ENCODE measurements at places on chromosomes 12 and 14.
A peak's percentile ranks its signal among the peaks of the same experiment; 100 is the strongest.

DNA sequence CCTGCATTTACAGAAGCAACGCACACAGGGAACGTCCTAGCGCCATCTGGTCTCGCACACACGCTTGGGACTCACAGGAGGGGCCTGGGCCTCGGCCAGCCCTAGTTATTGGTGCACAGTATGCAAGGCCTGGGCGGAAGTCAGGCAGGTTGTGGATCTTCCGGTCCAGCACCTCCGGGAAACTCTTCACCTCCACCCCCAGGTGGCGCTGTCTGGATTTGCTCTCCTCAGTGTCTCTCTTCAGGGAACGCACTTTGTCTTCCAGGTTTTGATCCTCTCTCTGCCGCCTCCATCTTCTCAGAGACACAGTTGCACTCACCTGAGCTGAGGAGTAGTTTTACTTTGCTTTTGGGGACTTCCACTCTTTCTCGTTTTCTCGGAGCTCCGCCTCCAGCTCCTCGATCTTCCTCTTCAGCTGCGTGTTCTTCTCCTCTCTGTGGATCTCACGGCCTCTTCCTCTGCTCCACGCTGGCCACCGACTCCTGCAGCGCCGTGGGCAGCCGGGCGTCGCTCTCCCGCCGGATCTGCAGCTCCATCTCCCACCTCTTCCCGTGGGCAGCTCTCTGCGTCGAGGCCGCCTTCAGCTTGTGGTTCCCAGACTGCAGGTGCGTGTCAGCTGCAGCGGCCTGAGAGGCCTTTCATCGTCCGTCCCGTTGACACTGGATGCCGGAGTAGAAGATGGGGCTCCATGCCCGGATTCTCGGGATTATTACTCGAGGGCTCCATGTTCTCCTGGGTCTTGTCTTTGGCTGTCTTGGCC is 933.8 kb downstream of the TMEM121 start:
- no peak for DNase-seq

DNA sequence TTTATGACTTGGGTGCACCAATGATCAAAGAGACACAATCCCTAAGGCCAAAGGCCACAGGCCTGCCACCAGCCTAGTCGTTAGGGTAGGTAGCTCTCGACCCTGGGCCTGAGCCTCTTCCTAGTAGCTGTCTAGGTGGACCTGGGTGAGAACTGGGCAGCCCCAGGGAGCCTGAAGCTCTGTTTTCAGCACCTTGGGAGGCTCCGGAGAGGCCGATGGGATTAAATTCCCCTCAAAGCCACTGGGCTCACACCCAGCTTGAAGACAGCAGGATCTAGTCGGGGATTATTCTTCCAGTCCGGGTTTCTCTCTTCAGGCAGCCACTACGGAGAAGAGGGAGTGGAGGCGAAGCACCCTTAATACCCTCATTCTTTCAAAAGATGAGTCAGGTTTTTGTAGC is 79.8 kb downstream of the TMEM260 start:
- DNase-seq, result no peak

- DNase-seq, result no peak
Observed at GRCh38 chr12:132518354-132518992, 28.5 kb downstream of the FBRSL1 start.

GRCh38 chr14:93115821-93116675 is at the start of gene ITPK1:
Gene ITPK1 (minus strand): TSS chr14:93115925. CDS start chr14:93115163, 762 bp downstream.
- no peak for DNase-seq

GRCh38 chr14:100132161-100132902 is 27.1 kb downstream of the DEGS2 start:
- DNase-seq, result peak; percentile 37

DNA sequence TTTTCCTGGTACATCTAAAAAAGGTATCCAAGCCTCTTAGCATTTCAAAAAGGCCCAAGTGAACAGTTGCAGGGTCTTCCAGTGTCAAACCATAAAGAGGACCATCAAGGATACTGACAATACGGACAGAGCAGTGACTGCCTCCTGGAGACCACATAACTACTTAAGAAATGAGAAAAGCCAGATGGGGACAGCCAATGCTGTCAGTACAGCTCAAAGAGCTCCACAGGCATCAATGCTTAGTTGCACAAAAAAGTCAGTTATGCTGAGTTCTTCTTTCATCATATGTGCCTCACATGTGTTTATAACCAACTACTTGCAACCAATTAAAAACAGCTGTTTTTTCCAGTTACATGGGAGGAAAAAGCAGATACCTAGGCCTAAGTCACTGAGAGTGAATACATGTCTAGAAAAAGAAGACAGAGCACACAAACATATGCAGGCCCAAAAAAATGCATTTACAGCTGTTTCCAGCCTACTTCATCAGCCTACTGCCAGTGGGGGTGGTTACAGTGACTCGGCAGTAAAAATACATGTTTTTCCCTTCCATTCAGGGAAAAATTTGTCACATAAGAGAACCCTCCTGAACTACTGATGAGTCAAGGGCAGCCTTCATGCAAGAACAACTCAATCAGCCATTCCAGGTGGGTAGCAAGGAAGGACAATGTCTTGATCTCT is 84.0 kb downstream of the DCAF5 start:
- DNase-seq, result peak; percentile 54

DNA sequence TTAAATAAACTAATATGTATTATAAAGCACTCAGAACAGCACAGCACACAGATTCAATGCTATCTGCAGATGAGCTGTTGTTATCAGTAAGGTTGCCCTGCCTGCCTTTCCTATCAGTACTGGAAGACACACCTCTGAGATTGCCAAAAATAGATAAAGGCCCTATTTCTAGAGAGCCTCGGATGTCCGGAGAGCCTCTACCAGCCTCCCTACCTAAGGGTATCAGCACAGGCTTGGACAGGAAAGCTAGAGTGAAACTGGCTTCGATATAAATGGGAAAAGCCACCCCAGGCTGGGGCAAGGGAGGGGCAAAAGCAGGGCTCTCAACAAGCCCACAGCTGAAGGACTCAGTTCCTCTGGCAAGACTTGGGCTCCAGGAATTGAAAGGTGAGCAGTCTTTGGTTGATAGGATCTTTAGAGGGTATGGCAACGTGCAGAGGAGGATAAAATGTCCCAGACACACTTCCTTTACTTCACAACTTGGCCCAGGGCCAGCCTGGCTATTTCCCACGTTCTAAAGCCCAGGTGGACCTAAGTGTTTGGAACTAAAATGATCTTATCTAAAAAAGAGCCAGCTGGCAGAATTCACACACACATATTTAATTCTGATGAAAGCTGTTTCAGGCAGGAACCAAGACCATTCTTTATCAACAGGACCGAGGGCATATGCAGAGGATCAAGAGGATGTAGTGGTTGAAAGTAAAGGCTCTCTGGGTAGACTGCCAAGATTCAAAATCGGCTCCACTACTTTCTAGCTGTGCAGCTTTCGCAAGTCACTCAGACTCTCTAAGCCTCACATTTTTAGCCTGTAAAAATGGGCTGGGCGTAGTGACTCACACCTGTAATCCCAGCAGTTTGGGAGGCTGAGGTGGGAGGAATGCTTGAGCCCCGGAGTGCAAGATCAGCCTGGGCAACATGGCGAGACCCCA is 37.8 kb upstream of the ITPR2 start:
- DNase-seq, result no peak

DNA sequence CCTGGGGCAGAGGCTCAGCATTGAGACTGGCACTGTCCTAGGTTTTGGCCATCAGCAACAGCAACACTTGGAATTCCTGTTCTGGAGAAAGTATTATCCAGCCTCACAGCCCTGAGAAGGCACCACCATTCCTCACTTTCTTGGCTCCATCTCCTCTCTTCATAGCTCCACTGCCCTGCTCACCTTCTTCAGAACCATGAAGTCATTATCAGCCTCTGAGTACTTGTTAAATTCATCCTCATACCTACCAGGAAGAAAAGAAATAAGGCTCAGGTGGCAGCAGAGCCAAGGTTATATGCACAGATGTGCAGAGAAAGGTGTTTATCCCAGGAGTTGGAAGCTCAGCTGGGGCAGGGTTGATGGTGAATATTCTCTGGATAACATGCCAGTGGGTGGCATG is 25.4 kb downstream of the KRT76 start:
- no peak for DNase-seq

- no peak for DNase-seq
Observed at GRCh38 chr14:35401422-35402265, 2.9 kb downstream of the NFKBIA start.

- no peak for DNase-seq
Observed at GRCh38 chr14:72856530-72857266, 37.2 kb downstream of the DPF3 start.

DNA sequence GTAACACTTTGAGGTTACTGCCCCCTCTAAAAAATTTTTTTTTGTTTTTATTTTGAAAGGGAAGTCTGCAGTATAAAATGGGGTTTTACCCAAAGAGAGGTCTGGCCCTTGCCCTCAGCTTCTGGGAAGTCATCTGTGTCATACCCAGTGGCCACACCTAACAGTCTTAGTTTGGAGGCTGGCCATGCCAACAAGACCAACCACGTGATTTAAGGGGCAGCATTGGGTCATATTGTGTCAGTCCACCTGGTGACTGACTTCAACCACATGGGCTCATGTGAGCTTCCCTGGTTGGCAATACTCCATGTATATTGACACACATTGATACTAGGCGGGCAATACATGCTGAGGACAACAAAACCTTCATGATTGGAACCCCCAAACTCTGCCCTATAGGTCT is 173.9 kb downstream of the GXYLT1 start:
- DNase-seq, result no peak

- no peak for DNase-seq
Observed at GRCh38 chr14:94697773-94698556, 71.9 kb downstream of the GSC start.

DNA sequence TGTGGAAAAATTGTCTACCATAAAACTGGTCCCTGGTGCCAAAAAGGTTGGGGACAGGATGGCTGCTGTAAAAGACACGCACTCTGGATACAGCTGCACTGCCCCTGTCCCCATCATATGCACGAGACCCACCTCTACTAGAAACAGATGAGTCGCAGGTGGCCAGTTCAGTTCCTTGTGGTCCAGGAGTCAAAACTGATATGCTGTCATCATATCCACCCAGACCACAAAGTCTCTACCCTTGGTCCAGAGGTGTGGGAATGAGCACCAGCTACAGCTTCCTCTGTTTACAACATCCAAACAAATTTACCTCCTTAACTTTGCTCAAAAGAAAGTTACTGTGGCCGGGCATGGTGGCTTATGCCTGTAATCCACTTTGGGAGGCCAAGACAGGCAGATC is 43.8 kb upstream of the DACT1 start:
- DNase-seq, result no peak

- no peak for DNase-seq
Observed at GRCh38 chr12:91993287-91994017, 152.2 kb downstream of the BTG1 start.

DNA sequence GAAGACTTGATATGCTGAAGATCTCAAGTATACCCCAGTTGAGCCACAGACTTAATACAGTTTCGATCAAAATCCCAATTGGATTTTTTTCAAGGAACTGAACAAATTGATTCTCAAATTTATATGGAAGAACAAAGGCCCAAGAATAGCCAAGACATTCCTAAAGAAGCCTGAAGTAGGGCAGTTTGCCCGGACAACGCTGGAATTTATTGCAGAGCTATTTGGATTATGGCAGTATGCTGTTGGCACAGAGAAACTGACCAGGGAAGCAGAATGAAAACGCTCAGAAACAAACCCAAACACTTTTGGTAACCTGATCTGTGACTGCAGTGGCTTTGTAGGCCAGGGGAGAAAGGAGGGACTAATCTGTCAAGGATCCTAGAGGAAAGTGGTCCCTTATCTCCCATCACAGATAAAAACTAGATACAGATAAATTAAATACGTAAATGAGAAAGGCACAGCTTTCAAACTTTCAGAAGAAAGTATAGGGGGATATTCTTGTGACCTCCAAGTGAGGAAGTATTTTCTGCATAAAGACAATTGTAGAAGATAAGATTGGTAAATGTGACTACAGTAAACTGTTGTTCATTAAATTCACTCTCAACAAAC is 35.9 kb upstream of the GSC start:
- peak; percentile 40 for DNase-seq

DNA sequence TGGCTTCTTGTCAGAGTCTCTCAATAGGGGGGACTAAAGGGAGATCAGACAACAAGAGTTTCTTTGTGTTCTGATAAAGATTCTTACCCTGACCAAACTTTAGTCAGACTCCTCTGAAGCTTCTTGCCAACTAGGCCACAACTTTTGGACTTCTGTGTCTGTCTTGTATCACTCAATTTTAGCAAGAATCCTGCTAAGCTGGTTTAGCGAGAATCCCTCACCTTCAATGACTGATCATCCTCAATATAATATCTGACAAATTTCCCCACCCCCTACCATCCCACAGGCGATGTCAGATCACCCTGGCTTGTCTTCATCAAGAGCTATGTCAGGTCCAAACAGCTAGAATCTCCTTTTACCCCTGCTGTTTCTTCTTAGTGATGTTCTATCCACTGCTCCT is 215.2 kb downstream of the RASSF9 start:
- no peak for DNase-seq

GRCh38 chr12:67666605-67667004 is 18.1 kb downstream of the DYRK2 start:
- no peak for DNase-seq

- DNase-seq, result peak; percentile 0
Observed at GRCh38 chr14:25048170-25049016, 1.6 kb downstream of the STXBP6 start.

- DNase-seq, result no peak
Observed at GRCh38 chr12:115798309-115798917, 479.1 kb downstream of the MED13L start.

DNA sequence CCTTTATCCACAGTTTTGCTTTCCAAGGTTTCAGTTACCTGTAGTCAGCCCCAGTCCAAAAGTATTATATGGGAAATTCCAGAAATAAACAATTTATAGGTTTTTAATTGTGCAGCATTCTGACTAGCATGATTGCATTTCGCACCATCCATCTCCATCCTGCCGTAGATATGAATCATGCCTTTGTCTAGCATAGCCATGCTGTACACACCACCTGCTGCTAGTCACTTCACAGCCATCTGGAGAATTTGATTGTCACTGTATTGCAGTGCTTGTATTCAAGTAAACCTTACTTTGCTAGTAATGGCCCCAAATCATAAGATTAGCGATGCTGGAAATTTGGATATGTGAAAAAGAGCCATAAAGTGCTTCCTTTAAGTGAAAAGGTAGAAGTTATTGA is 36.0 kb downstream of the MUCL1 start:
- no peak for DNase-seq

DNA sequence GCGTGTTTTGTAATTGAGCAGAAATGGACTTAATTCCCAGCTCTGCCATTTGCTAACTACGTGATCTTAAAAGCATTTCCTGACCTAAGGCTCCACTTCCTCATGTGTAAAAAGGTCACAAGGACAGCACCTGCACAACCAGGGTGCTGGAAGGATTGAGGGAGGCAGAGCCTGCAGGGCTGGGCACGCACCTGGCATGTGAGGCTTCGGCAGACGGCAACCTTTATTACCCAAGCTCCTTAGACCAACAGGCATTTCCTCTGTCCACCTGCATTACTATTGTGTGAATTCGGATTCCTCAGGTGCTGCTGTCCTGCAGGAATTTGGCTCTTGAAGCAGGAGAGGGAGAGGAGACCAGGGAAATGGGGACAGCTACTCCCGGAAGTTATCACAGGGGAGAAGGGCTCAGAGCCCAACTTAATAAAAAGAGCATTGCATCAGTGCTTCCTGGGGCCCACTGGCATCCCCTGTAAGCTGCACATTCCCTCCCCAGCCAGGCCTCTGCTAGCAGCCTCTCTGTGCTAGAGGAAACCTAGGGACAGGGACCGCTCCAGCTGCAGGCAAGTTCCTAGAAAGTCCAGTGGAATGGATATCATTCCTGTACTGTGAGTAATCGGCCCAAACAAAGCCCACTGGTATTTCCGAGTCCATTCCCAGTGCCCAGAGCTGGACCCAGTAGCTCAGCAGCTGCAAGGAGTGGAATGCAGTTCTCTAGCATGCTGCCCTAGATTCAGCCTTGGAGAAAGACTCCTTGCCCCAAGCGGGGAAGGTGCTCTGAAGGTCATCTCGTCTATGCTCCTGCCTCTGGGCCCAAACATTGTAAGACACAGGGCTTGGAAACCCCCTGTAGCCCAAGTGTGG is 157.1 kb upstream of the CCND2 start:
- DNase-seq, result peak; percentile 42
